ENCODE measurements at places on chromosomes 3 and 15.

GRCh38 chr3:106276151-106276550, 407.3 kb upstream of the CBLB start:
- DNase-seq = no peak

- DNase-seq = no peak
Measured at GRCh38 chr3:150278843-150279381, 129.2 kb upstream of the TSC22D2 start.

- peak; percentile 91 for DNase-seq
Measured at GRCh38 chr15:45402162-45402954, 24.0 kb upstream of the GATM start.

GRCh38 chr3:129441215-129441614, 1.2 kb downstream of the IFT122 start:
- DNase-seq = no peak

- DNase-seq = no peak
Measured at GRCh38 chr3:38119821-38120692, 16.9 kb downstream of the ACAA1 start.

GRCh38 chr3:151382671-151383070, 1.9 kb downstream of the P2RY12 start:
- DNase-seq = no peak

DNA sequence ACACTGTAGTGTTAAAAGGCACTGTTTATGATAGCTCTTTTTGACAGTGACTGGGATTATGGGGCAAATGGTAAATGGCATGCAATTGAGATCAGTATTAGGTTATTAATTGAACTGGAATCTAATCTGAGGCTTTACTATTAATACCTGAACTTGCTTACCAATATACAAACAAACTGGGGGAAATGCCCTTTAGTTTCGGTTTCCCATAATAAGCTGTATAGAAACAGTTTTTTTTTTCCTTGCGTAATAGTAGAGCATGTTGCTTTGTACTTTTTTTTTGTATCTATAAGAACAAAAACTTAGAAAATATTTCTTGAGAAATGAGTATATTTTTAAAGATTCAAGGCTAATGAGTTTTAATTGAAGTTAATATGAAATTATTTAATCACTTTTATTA, 95.0 kb downstream of the FNDC3B start:
- no peak for DNase-seq

- no peak for DNase-seq
Measured at GRCh38 chr3:107201146-107201545, 176.1 kb upstream of the CCDC54 start.

DNA sequence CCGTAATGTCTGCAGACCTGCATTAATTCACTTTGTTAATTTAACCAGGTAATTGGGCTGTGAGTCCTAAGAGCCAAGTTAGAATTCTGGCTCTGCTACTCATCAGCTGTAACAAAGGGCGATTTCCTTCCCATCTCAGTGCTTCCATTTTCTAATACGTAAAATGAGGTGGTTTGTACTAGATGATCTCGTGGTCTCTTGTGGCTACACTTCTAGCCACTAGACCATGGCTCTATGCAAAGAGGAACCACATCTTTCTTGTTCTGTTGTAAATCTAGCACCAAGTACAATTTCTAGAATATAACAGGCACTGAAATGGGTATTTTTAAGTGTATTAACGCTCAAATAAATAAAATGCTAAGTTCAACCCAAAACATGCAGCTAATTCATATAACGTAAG, 174.4 kb upstream of the THBS1 start:
- no peak for DNase-seq

DNA sequence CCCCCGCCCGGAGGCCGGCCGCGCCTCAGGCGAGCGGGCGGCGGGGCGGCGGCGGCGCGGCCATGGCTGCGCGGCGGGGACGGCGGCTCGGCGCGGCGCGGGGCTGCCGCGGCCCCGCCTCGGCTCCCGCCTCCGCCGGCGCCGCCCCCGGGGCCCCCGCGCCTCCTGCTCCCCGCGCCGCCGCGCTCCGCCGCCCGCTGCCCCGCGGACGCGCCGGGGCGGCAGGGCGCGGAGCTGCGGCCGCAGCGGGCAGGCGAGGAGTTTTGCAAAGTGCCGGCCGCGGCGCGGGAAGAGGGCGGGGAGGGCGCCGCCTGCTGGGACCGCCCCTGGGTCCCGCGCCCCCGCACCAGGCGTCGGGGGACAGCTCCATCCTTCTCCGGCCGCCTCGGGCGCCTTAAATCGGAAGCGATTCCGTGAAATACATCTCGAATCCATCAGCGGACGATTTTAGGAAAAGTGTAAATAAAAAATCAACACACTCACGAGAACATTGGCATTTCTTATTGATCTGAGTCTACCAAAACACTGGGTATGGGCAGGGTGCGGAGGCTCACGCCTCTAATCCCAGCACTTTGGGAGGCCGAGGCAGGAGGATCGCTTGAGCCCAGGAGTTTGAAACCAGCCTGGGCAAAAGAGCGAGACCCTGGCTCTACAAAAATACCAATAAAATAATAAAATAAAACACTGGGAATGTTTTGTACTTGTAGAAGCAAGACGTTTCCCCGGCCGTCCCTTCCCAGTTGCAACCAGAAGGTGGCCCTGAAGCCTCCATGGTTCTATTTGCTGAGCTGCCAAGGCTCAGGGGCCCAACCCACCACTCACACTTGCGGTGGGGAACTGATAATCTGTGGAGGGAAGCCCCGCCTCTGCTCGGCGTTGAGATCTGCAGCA, 136.9 kb downstream of the NUP210 start:
- no peak for DNase-seq

- no peak for DNase-seq
Measured at GRCh38 chr3:129230311-129231019, 18.9 kb upstream of the COPG1 start.

GRCh38 chr3:126346466-126346865, 10.7 kb downstream of the KLF15 start:
- no peak for DNase-seq

DNA sequence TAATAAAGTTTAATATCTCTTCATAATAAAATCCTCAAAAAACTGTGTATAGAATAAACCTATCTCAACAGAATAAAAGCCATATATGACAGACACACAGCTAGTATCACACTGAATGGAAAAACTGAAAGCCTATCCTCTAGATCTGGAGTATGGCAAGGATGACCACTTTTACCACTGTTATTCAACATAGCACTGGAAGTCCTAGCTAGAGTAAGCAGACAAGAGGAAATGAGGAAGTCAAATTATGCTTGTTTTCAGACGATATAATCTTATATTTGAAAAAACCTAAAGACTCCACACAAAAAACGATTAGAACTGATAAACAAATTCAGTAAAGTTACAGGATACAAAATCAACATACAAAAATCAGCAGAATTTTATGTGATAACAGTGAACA, 57.4 kb upstream of the DIPK2A start:
- DNase-seq = no peak

DNA sequence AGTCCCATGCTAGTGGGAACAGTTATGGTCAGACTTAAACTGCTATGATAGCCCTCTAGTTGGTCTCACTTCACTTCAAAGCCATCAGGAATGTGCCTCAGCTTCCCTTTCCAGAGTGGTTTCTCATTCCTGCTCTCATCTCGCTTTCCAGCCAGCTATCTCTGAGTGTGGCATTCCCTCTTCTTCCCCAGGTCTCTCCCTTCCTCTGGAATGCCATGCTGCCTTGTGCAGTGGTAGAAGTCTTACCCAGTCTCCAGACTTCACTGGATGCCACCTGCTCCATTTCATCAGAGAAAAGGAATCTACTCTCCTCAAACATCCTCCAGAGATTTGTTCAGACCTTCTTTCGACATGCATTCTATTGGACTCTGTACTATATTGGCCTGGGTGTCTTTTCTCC, 83.0 kb downstream of the AGBL1 start:
- no peak for DNase-seq

DNA sequence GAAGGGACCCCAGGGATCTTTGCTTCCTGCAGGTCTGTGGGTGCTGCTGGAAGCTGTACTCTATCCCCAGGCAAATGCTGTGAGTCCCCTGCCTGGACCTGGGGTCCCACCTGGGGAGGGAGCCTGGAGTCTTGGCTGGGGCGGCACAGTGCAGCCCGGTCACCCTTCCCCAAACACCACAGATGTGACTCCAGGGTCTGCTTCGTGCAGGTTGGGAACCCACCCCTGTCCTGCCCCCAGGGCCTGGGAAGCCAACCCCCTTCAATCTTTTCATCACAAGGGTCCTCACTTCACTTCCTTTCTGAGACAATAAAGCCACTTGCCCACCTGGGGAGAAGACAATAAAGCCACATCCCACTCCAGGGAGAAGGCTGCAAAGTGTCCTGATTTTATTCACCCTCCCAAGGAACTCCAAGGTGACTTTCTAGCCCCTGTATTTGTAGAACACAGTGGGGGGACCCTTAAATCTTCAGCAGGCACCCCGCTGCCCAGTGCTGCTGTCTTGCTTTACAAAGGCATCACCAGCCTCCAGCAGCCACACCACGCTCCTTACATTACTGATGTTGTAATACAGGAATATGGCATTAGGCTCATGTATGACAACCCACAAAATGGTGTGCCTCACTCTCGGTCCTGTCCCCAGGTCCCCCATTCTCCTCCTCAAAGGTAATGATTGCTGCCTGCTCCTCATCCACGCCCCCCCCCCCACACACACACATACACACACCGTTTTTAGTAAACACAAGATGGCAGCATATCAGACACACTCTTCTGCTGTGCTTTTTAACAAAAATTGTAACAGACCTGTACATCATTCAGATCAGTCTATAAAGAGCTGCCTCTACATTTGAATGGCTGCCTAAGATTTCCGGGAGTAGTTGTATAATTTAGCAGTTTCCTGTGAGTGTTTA, 9.9 kb downstream of the C3orf22 start:
- no peak for DNase-seq

DNA sequence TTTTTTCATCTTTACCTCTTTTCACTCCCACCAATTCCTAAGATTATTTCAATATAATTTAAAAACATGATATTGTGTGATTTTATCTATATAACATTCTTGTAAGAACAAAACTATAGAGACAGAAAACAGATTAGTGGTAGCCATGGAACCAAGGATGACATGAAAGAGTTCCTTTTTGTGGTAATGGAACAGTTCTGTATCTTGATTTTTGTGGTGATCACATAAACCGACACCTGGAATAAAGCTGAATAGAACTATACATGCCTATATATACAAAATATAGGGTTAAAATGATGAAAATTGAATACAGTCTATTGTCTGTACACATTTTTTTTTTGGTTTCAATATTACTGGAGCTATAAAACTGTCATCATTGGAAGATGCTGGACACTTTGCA, 945.4 kb downstream of the SI start:
- DNase-seq = no peak

DNA sequence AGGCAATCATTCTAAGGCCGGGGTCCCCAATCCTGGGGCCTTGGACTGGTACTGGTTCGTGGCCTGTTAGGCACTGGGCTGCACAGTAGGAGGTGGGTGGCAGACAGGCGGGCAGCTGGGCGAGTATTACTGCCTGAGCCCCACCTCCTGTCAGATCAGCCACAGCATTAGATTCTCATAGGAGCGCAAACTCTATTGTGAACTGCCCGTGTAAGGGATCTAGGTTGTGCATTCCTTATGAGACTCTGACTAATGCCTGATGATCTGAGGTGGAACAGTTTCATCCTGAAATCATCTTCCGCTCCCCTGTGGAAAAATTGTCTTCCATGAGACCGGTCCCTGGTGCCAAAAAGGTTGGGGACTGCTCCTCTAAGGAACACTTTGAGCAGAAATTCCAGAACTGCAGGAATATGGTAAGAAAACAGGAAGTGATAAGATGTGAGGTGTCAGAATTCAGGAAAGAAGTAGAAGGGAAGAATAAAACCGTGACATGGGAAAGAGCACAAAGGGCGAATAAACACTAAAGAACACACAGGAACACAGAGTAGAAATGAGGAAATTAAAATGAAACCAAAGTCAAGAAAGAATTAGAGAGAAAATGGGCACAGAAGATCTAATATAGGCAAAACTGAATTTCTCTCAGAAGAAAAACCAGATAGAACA, 57.6 kb downstream of the PDCD6IP start:
- no peak for DNase-seq

GRCh38 chr15:64137226-64137833, 14.2 kb upstream of the SNX22 start:
- no peak for DNase-seq

DNA sequence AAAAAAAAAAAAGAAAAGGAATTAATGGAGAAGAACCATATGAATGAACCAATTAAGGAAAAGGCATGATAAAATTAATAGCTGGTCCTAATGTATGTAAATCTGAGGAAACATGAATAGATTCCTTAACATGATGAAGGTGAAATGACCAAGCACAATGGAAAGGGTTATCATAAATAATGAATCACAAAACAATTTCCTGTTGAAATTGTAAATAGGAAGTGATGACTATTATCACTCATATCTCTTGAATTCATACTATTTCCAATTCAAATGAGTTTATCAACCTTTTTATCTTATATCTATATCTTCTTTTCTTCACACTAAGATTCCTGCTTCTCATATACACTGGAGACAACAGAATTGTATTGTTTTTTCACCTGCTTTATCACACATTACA, 32.0 kb downstream of the AADACL2 start:
- no peak for DNase-seq

GRCh38 chr3:194240766-194241165, 104.8 kb downstream of the HES1 start:
- no peak for DNase-seq

DNA sequence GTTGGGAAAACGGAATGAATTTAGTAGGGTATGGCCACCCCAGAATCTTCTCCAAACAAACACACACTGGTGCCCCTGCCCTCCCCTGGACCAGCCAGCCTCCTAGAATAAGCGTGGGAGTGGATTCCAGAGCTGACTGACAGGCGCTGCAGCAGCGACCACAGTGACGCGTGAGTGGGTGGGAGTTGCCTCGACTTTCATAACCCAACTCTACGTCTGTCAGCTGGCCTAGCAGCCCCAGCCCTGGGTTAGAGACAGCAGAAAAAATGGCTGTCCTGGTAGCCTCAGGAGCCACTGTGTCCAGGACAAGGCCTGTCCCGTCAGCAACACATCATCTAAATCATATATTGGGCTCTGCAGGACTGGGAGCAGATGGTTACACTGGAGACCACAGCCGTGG, 10.0 kb downstream of the PLA2G4B start:
- DNase-seq = peak; percentile 37

DNA sequence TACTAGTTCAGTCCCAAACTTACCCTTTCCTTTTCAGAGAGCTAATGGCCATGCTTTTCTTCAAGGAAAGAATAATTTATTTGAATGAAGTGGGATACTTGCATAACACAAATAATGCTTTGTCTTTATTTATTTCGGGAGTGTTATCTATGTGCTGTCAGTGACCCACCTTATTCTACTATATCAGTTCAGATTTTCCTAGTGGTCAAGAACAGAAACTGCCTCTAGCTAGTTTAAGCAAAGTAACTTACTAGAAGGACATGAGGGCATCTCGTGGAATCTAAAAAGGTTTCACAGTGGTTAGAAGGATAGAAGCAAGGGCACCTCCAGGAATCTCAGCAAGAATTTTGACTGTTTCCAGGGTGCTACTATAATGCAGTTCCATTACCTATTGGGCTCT, 3.8 kb upstream of the TIMMDC1 start:
- no peak for DNase-seq

DNA sequence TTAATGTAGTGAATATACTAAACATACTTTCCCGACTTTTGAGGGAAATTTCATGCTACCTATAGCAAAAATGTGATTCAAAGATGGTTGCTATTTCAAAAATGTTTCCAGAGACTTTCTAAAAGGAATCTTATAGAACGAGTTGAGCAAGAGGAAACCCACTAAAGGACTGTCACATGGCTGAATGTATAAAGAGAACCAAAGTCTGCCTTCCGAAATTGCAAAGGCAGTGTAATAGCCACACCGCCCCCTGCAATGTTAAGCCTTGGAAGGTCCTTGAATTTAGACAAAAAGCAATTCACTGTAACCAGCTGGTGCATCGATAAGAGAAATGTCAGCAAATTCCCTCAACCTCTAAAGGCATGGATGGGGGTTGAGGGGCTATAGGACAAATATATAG, 142.8 kb downstream of the CHL1 start:
- no peak for DNase-seq
